Right ventricle myocardium superior (tissue), 1 donor: ENCODE measurements at places on chromosomes 2 and 18. TPM values are rescaled to one million over a fixed set of nuclear protein-coding genes. Genes with fewer than 3 reads are reported as not detected.

Gene CYS1
- 3.6 TPM for total RNA-seq

Gene GALR1
- total RNA-seq: 0.05 TPM

Gene DUSP28
- 11.5 TPM for total RNA-seq

GRCh38 chr2:128820452-128820851 lies 501.8 kb upstream of the HS6ST1 start:
- DNase-seq: no peak

- DNase-seq: no peak
Observed at GRCh38 chr18:22045221-22045918, 124.0 kb upstream of the GATA6 start.

GRCh38 chr2:45699032-45699658 lies 47.7 kb downstream of the PRKCE start:
- DNase-seq: no peak

DNA sequence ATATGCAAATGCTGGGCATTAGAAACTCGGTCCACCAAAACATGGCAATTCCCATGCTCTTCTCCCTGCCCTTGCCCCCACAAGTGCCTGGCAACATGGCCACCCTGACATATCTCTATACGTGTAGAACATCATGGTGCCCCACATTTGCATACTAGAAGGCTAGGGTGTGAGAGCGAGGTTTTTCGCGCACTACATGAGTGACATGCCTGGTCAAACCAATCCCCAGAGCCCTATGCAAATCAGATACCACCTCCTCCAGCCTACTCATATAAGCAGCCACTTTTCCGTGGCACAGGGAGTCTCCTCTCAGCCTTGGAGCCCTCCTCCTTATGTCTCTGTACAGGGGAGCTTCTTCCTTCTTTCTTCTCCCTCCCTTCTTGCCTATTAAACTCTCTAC lies 296.1 kb upstream of the GULP1 start:
- DNase-seq: no peak

DNA sequence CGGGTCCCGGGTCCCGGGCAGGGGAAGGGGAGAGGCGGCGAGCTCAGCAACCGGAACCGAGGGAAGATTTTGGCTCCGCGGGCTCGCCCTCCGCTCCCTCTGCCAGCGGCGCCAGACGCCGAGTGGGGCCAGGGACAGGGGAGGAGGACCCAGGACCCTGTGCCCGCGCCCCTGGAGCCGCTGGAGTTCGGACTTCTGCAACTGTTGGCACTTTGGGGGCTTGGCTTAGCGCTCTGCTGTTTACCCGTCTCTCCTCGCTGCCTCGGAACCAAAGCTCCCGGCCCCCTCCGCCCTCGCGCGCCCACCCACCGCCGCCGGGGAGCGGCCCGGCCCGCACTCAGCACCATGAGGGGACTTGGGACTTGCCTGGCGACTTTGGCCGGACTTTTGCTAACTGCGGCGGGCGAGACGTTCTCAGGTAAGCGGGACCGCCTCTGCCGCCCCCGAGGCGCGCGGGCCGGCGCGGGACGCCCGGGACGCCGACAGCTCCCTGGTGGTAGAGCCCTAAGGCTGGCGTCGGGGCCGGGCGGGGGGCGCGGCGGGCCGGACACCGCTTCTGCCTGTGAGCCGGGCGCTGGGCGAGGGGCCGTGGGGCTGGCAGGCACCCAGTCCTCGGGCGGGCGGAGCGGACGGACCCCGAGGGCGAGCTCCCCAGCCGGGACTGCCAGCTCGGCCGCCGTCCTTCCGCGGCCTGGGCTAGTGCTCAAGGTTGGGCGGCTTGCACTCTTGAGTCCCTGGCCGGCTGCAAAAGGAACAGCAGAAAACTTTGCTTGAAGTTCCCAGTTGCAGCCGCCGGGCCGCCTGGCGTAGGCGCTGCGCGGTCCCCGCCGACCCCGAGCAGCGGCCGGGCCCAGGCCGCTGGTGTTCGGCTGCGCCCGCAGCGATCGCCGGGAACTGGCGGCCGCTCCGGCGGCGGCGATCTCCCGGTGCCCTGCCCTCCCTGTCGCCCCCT lies 634 bp downstream of the PTPRM start:
- peak; percentile 71 for DNase-seq

- DNase-seq: no peak
Observed at GRCh38 chr2:74578408-74578807, 23.9 kb downstream of the DOK1 start.

GRCh38 chr2:211437396-211437795 lies 881.0 kb downstream of the CPS1 start:
- DNase-seq: no peak
